ENCODE measurements at places on chromosomes 7 and 10.
A peak's percentile ranks its signal among the peaks of the same experiment; 100 is the strongest.

DNA sequence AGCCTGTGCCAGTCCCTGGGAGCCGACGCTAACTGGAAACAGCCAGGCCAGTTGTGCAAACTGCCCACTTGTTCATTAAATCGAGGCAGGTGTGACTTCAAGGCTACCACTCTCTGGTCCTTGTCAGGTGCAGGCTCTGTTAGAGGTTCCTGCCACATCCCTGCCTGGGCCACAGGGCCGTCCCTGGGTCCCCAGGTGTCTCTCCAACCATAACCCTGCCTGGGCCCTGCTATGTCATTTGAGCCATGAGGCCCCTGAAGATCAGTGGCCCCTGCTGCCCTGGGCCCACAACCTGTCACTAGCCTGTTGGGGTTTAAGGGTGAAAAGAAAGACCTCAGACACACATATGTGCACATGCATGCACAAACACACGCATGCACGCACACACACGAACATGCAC lies 326.9 kb downstream of the TNS3 start:
- DNase-seq, result no peak

DNA sequence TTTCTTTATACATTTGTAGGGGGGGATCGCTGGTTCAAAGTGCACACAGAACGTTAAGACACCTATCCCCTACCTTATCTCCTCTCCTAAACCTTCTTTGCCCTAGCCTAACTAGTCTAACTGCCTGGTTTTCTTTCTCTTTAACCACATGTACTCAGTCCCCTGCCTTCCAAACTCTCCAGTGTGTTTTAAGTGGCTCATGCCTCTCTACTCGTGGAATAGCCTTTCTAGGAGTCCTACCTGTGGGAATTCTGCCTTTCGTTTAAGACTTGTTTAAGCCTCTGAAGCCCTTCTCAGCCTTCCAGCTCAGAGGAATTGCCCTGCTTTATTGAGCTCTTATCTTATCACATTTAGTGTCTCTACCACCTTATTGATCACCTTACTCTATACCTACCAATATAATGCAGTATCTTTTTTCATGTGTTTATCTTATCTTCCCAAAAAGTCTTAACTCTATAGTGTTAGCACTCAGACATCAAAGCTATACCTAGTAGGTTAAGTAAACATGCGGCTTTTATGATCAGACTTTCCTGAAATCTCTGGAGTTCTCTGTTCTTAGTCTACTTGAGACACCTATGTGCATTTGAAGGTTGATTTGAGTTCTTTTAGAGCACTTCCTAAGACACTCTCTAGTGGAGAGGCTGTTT lies 50.7 kb downstream of the ARID5B start:
- DNase-seq, result no peak

- DNase-seq, result no peak
Measured at GRCh38 chr7:42453931-42454361, 216.9 kb upstream of the GLI3 start.

- no peak for DNase-seq
Measured at GRCh38 chr10:104348601-104349000, 5.0 kb upstream of the CFAP58 start.

- DNase-seq, result peak; percentile 29
Measured at GRCh38 chr10:112389271-112389822, 15.4 kb downstream of the ACSL5 start.

GRCh38 chr10:64091897-64092296 lies 570.7 kb downstream of the REEP3 start:
- DNase-seq, result no peak
